ENCODE measurements at places on chromosomes 6 and 20. TPM values are rescaled to one million over a fixed set of nuclear protein-coding genes. Genes with fewer than 3 reads are reported as not detected.
A peak's percentile ranks its signal among the peaks of the same experiment; 100 is the strongest.

- DNase-seq = no peak
Measured at GRCh38 chr6:13360671-13361540, 32.6 kb upstream of the TBC1D7 start.

DNA sequence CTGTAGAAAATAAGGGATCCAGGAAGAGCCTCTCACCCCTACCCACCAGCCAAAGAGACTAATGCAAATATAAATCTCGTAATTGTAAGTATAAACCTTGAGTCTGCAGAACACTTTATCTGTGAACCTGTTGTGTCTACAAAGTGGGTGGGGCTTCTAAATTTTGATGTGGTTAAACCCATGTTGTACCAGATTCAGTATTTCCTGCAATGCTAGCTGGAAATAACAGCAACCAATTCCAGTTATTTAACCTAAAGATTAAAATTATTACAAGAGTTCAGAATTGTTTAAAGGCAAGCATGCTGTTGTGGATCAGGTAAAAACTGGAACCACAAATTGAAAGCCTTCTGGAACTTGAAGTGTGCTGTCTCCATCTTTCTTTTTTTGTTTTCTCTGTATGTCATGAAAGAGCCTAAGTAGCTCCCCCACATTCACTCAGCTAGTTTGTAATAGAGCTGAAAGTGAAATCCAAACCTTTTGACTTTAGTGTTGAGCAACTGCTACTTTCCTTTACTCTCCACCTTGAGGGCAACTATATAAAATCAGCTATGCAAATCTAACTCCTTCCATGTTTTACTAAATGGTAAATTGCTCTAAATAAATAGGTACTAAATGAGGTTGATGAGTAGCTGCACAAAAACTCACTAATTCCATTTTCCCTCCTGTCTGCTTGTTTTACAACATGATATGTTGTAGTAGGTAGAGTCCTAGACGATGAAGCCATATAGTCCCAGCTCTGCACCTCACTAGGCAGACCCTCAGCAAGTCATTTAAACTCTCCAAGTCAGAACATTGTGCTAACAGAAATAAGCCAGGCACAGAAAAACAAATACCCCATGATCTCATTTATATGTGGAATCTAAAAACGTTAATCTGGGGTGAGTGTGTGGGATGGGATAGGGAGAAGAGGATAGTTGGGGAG, 17.9 kb upstream of the THEMIS start:
- DNase-seq = no peak

DNA sequence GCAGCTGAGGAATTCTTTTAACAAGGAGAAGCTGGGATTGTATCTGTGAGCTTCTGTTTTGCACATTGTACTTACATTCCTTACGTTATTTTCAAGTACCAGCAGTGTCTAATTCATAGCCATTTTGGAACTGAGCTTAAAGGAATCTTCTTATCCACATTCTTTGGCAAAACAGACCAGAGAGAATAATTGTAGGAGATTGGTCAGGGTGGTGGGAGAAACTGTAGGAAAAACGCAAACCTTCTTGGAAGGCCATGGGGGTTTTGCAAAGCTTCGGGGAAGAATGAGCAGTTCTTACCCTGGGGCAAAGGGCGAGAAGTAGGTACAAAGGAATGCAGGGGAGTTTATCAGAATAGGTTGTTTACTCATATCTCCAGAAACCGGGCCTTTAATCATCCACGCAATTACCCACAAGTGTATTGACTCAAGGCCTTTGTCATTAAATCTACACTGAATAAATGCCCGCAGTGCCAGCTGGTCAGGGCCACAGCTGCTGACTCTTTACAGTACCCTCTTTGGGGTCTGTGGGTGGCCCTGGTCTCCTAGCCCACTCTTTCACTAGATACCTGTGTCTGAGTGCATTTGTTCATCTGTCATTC, 39.6 kb upstream of the SPTLC3 start:
- DNase-seq = no peak

GRCh38 chr6:87396595-87397392, 11.0 kb upstream of the CFAP206 start:
- DNase-seq = no peak

DNA sequence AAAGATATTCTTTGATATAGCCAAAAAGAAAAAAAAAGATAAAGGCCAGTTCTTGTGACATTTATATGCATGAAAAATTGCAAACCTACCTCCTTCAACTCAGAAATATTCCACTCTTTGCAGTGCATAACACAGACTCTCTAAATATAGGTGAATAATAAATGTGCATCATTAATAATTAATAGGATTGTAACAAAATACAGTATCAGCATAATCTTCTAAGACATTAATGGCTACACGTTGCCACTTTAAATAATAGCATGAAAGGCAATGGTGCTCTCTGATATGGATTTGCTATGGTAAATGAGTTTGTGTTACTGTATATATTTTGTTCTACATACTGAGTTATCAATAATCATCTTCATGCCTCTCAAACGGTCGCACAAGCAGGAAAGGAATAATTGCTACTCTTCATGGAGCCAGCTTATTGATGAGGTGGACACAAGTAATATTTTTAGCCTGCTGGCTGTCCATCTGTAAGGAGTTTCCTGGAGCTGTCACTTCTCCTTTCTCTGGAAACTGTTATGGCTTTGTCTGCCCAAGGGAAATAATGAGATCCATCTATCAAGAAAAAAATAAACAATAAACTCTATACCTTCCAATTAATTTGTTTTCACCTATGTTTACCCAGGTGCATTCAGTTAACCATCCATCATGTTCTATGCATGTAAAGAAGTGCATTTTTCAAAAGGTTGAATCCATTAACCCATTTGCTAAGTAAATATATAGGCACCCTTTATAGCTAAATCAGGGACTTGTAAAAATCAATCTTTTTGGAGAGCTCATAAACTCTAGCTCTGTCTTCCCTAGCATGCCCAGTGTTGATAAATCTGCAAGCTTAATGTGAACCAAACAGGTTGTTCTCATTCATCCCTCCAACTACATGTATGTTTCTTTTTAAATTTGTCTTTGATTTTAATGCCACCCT, 253.0 kb downstream of the NKAIN2 start:
- DNase-seq = no peak

The MACROD2 gene
- 0.25 TPM for total RNA-seq

GRCh38 chr20:51373713-51374455, 168.6 kb downstream of the NFATC2 start:
- DNase-seq = peak; percentile 45

- DNase-seq = no peak
Measured at GRCh38 chr6:154329350-154330170, 27.0 kb downstream of the IPCEF1 start.

The IBTK gene
- total RNA-seq = 38.6 TPM

GRCh38 chr6:44925100-44925739, 402.9 kb upstream of the RUNX2 start:
- peak; percentile 58 for DNase-seq

Measured in dermis microvascular lymphatic vessel endothelial cell (primary cell).